ENCODE measurements at places on chromosomes 16 and 17.

- no peak for DNase-seq
These were observed 85.7 kb downstream of the CDYL2 start for GRCh38 chr16:80718480-80719220.

- DNase-seq, result no peak
These were observed 34.9 kb downstream of the BCO1 start for GRCh38 chr16:81273223-81273950.

DNA sequence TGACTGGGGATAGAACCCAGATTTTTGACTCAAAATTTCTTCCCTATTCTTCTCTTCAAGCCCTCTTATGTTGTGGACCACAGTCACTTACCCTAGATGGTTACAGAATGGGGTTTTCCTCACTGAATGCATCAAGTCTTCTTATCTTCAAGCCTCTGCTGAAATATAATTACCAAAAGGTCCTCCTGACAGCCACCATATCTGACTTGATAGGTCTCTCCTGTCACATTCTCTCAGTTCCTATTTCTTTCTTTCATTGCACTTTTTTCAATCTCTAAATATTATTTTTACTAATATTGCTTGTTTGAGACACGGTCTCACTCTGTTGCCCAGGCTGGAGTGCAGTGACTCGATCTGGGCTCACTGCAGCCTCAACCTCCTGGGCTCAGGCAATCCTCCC is 1.1 kb upstream of the COPZ2 start:
- DNase-seq, result no peak

DNA sequence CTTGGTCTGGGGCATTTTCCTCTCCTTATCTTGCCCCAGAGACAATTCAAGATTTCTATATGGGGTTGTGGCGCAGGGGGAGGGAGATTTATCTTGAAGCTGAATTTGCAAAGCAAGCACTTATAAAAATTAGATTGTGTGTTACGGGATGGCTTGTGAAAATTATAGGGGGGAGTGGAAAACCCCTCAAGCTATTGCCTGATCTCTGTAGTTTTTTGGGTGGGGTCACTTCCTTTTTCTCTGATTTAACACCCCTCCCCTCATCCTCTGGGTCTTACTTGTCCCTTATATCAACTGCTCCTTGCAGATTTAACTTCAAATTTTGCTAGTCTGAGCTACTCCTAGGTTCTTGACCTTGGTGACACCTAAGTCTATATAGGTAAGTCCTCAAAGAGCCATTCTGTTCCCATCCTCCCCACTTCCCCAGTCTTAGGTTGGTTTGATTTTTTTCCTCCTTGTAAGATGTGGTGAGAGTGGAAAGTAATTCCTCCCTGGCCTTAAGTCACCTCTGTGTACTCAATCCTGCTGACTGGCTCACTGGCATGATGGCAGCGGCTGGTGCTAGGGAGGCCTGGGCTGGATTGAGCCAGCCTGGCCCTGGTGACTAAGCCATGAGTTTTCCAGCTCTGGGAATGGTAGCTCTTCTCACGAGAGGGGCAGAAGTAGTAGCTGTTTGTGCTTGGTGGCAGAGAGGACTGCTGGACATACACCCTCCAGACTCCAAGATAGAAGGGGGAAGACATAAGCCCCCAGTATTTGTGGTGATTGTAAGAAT is 2.3 kb downstream of the ARL4D start:
- DNase-seq, result no peak

DNA sequence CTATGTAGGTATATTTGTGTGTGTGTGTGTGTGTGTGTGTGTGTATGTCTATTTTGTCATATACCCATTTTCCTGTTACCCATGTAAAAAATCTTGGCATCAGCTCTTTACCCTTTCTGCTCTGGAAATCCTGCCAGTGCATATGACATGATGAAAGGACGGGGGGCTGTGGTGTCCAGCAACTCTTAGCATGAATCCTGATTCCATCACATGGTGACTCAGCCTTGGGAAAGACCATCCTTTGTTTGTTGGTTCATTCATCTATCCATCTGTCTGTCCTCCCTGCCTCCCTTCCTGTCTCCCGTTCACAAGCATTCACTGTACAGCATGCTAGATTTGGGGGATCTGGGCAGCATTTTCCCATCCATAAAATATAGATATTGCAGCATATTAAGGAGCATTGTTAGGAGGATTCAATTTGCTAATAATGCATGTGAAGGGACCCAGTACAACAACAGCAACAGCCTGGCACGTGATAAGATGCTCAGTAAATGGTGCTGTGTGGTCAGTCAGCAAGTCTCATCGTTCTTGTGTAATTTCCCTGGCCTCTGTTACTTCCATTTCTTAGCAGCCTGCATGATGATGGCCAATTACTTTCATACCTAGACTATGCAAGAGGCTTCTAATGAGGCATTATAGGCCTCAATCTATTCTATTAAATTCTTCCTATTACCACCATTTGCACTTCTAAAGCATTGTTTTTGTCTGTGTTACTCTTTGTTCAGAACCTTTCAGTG is 191.0 kb downstream of the PRKCA start:
- no peak for DNase-seq

GRCh38 chr17:388087-388486 is 35.5 kb upstream of the RPH3AL start:
- DNase-seq, result no peak

GRCh38 chr17:67281743-67282142 is 36.7 kb upstream of the HELZ start:
- no peak for DNase-seq

- no peak for DNase-seq
These were observed 118.2 kb upstream of the KCNJ18 start for GRCh38 chr17:21573961-21574610.

DNA sequence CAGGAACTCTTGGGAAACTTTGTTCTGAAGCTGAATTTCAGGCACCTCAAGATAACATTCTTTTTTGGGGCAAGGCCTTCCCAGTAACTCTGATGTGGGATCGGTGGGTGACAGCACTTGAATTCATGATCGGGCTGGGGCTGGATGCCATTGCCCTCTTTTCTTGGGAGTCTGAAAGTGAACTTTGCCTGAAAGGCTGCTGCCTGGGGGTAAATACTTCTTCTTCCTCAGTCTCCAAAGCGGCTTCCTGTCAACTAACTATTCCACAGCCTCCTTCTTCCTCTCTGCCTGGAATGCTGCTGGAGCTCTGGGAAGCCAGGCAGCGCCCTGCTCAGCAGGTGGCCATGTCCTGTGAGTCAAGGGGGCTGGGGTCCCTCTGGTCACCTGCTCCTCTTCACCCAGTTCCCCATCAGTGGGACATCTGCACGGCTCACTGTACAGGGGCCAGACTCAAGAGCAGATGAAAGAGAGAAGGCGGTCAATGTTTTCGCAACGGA is 79.5 kb downstream of the WIPI1 start:
- DNase-seq, result no peak

GRCh38 chr17:19978805-19979211 is 1.2 kb upstream of the AKAP10 start:
- DNase-seq, result no peak

DNA sequence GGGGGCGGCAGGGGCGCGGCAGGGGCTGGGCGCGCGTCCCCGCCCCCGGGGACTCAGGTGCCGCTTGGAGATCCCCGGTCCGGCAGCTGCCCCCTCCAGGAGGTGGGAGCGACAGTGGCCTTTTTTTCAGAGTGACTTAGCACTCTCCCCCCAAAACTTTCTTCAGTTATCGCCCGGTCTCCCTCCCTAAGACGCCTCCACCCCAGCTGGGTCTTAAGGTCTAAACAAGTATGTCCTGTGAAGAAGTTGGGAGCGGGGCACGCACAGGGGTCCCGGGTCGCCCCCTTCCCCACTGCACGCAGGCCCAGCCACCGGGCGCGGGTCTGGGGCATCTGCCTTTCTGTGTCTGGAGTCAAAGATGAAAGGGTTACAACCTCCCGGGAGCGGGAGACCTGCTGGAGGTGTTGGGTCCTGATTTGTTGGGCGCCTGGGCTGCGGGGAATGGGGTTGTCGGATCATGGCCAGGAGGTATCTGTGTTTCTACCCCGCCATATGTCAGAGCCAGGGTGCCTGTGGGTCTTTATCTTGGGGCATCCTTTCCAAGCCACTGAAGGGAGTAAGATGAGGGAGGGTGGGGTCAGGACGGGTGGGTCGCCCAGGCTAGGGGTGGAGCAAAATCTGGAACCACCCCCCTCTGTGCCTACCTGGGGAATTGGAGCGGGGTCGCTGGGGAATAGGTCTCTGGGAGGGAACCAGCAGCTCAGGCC is 757 bp downstream of the FMNL1 start:
- DNase-seq, result no peak

DNA sequence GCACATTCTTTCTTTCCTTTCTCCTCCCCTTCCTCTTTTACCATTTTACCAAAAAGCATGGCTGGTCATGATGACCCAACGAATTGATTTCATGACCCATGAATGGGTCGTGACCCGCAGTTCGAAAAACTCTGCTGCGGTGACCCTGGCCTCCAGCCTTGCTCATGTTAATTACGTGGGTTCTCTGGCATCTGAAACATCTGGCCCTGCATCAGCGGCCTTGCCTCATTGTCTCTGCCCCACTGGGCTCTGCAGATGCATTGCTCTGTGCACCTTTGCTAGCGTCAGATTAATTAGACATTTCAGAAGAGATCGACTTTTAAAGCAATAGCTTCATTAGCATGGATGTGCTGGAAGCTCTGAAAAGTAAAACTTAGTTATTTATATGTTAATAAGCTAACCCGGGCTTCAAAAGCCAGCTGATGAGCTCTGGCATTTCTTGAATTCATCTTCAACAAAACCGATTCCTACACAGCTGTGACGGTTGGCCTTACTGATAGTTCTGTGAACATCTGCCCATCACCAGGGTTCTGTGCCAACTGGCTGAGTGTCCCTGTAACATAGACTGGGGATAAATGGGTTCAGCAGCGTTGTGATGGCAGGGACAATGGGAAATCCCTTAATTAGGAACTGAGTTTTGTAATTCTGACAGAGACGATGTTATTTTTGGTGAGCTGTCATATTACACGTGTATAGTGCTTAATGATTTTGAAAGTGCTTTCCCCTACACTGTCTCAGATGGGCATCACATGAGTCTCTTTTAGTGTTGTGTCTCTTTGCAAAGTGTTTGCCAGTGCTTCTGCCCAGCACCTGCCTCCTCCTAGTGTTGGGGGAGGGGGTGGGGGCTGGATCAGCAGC is 225.9 kb upstream of the EEF2KMT start:
- DNase-seq, result no peak

GRCh38 chr17:77753246-77753645 is 205.3 kb upstream of the TNRC6C start:
- no peak for DNase-seq

GRCh38 chr17:81406117-81406953 is 11.1 kb downstream of the BAHCC1 start:
- DNase-seq, result no peak

GRCh38 chr16:75584108-75584507 is 17.9 kb downstream of the GABARAPL2 start:
- no peak for DNase-seq

DNA sequence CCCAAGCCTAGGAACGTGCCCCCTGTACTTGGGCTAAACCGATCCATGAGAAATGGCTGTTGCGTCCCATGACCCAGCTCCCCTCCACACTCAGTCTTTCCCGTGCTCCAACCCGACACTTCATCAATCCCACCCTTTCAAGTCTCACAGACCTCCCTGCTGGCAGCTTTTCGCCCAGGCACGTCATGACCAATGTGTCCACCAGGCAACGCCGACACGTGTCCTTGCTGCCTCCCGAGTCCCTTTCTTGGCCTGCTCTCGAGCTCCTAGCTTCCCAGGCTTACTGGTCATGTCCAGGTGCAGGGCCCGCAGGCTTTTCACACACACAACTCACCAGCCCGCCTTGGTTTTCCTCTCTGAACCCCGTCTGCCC is 12.2 kb downstream of the MNT start:
- DNase-seq, result no peak

DNA sequence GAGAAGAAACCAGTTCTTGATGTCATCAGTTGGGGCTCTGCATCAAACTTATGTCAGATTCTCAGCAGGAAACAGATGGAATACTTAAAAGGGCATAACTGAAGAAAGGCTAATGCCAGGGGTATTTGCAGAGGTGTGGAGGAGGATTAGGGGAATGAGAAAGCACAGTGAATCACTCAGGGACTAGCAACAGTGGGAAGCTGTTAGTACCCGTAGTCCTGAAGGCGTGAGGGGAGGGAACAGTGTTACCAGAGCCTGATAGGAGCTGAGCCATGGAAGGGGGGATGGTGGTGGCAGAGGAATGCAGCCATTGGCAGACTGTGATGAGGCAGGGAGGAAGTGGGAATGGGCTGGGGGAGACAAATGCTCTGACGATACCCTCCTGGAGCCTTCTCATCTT is 162.3 kb downstream of the UTP18 start:
- no peak for DNase-seq

DNA sequence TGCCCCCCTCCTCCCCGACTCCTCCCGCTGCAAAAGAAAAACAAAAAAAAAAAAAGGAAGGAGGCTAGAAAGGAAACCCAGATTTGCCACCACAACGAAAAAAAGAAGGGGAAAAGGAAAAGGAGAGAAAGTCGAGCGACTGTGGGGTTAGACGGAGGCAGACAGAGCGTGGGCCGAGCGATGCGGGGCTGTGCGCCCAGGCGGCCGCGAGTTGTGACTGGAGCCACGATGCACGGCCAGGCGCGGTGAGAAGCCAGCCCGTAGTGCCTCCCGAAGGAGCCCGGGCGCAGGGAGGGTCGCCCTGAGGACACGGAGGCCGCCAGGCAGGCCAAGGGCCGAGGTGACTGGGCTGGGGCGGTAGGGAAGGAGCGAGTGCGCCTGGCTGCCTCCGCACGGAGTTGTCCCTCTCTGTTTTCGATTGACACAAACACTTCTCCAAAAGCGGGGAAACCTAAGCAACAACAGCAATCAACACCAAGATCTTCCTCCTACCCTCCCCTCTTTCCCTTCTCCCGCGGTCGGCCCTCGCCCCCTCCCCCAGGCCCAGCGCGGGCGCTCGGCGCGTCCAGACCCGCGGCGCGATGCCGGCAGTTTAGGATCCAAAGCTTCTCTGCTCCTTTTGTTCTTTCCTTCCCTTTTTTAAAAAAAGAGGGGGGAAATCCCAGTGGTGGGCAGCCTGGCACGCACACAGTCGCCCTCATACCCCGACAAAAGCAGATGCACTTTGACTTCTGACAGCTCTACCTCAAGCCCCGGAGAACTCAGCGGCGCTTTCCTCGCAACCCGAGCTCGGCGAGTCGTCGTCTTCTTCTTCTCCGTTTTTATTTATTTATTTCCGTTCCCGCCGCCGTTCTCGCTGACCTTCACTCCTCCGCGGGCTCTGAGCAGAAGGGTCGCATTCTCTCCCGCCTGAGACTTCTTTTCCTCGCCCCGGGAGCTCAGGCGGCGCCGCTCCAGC is at the start of gene LHX1:
LHX1 (plus strand) TSS at position 475 of the 958 bp plus-strand sequence. CDS start 723 bp downstream, outside the sequence.
- DNase-seq, result no peak
